ENCODE measurements at places on chromosomes 13 and 19.

- DNase-seq = no peak
These were observed 3.2 kb downstream of the PCSK4 start for GRCh38 chr19:1486720-1487575.

GRCh38 chr13:23771956-23772355, 117.2 kb downstream of the MIPEP start:
- DNase-seq = no peak

- DNase-seq = no peak
These were observed 18.1 kb upstream of the GSX1 start for GRCh38 chr13:27774169-27774568.

- DNase-seq = no peak
These were observed 13.7 kb upstream of the SCEL start for GRCh38 chr13:77521595-77522367.

- DNase-seq = no peak
These were observed 18.3 kb downstream of the GPC6 start for GRCh38 chr13:93244918-93245280.

DNA sequence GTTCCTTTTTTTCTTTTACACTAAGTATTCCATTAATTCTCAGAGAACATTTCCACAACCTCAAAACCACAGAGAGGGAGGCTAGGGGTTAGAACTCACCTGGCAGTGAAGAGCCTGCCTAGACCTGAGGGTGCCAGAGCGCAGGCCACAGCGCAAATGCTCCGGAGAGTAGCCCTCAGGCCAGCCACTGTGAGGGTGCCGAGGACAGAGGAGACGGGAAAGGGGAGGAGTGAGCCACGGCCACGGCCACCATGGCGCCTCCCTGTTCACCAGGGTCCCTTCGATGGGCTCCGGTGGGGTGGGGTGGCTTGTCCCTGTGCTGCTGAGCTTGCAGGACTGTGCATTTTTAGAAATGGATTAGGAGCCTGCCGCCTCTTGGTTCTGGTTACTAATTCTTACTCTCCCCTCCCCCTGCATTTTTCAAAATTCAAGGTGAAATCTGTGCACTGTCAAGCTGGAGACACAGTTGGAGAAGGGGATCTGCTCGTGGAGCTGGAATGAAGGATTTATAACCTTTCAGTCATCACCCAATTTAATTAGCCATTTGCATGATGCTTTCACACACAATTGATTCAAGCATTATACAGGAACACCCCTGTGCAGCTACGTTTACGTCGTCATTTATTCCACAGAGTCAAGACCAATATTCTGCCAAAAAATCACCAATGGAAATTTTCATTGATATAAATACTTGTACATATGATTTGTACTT, 58.8 kb downstream of the GGACT start:
- no peak for DNase-seq

GRCh38 chr13:67806796-67807195, 576.7 kb upstream of the PCDH9 start:
- no peak for DNase-seq

- DNase-seq = no peak
These were observed 11.1 kb upstream of the ZNF235 start for GRCh38 chr19:44315883-44316282.

Data from activated naive CD8-positive, alpha-beta T cell treated with anti-CD3 and anti-CD28 coated beads, Interleukin-2, amount 50 U/mL, for 24 hours (primary cell).